Type B pancreatic cell (in vitro differentiated cells): ENCODE measurements at places on chromosomes 2 and 18. TPM values are rescaled to one million over a fixed set of nuclear protein-coding genes. Genes with fewer than 3 reads are reported as not detected.

TAF1B gene
- 26.3 and 34.1 TPM in 2 replicates for total RNA-seq

DNA sequence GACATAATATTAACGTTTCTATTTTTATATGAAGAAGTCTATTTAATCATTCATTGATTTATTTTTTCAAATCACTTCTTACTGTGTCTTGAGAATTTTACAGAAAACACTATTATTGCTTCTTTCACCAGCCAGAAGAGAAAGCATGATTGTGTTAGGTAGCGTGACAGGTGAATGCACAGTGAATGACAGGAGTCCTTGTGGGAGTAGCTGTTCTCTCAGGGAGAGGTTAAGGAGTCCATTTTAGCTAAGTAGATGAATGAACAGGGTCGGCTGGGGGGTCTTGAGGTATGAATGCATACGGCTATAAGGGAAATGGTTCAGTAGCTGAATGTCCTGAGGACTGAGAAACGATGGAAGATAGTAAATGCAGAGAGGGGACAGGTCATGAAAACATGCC is 56.2 kb downstream of the CTNNA2 start:
- DNase-seq, result no peak
- H3K27me3 ChIP-seq, result no peaks in the 10 kb centered on the region
- no peak overlapping the region for H3K4me3 ChIP-seq
- H3K36me3 ChIP-seq, result no peaks in the 10 kb centered on the region
- no peak overlapping the region for H3K27ac ChIP-seq

DNA sequence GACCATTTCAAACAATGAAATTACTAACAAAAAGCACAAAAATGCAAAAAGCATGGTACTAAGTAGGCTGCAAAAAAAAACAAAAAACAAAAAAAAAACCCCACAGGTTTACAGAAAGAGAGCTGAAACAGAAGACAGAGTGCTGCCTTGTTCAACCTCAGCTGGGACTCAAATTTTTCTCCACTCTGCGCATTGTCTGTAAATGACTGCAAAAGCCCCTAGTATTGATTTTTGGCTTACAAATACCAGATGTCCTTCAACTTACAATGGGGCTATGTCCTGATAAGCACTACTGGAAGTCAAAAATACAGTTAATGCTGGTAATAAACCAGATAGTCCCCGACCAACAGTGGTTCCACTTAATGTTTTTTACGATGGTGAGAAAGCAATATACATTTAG is 42.2 kb downstream of the UBE2E3 start:
- peaks cover 5% of the 10 kb centered on the region for H3K36me3 ChIP-seq
- H3K4me3 ChIP-seq, result no peak overlapping the region
- no peak for DNase-seq
- H3K27ac ChIP-seq, result no peak overlapping the region
- peaks cover 16% of the 10 kb centered on the region for H3K4me1 ChIP-seq
- no peaks in the 10 kb centered on the region for H3K27me3 ChIP-seq

DNA sequence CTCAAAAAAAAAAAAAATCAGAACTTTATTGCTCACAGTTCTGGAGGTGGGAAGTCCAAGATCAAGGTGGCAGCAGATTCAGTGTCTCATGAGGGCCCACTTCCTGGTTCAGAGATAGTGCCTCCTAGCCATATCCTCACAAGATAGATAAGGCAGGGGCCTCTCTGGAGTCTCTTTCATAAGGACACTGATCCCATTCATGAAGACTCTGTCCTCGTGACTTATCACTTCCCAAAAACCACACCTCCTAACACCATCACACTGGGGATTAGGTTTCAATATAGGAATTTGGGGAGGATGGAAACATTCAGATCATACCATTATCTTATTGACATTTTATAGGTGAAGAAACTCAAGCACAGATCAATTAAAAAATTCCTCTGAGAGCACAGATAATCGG is 61.1 kb downstream of the PDCL3 start:
- H3K36me3 ChIP-seq, result no peaks in the 10 kb centered on the region
- no peak overlapping the region for H3K27ac ChIP-seq
- H3K4me1 ChIP-seq, result no peaks in the 10 kb centered on the region
- H3K27me3 ChIP-seq, result peaks cover 21% of the 10 kb centered on the region
- no peak overlapping the region for H3K4me3 ChIP-seq

UGT1A9 gene
- total RNA-seq, result not detected in 2 replicates

GRCh38 chr2:175002547-175003274 is 2.5 kb downstream of the CHN1 start:
- DNase-seq, result no peak
- peak overlapping the region; percentile 74 for H3K4me3 ChIP-seq
- H3K4me1 ChIP-seq, result peaks cover 24% of the 10 kb centered on the region
- H3K27me3 ChIP-seq, result peaks cover 3% of the 10 kb centered on the region

GRCh38 chr2:131023758-131024157 is 69.5 kb downstream of the FAM168B start:
- peaks cover 3% of the 10 kb centered on the region for H3K27me3 ChIP-seq
- H3K4me1 ChIP-seq, result no peaks in the 10 kb centered on the region
- H3K27ac ChIP-seq, result no peak overlapping the region
- DNase-seq, result no peak

- no peaks in the 10 kb centered on the region for H3K4me1 ChIP-seq
- H3K36me3 ChIP-seq, result no peaks in the 10 kb centered on the region
- H3K27me3 ChIP-seq, result no peaks in the 10 kb centered on the region
- H3K4me3 ChIP-seq, result no peak overlapping the region
- H3K27ac ChIP-seq, result no peak overlapping the region
- no peak for DNase-seq
These were observed 60.5 kb downstream of the INSIG2 start for GRCh38 chr2:118148809-118149208.

- H3K27ac ChIP-seq, result peak overlapping the region; percentile 51
- H3K4me3 ChIP-seq, result peak overlapping the region; percentile 28
- no peaks in the 10 kb centered on the region for H3K36me3 ChIP-seq
- DNase-seq, result no peak
- no peaks in the 10 kb centered on the region for H3K27me3 ChIP-seq
- H3K4me1 ChIP-seq, result peaks cover 38% of the 10 kb centered on the region
These were observed 147.0 kb upstream of the ID2 start for GRCh38 chr2:8534729-8535468.

- H3K4me3 ChIP-seq, result no peak overlapping the region
- no peak overlapping the region for H3K27ac ChIP-seq
- no peak for DNase-seq
- no peaks in the 10 kb centered on the region for H3K36me3 ChIP-seq
- H3K27me3 ChIP-seq, result no peaks in the 10 kb centered on the region
These were observed 155.7 kb downstream of the CELF4 start for GRCh38 chr18:37409878-37410277.

GRCh38 chr2:48747319-48747718 is 8.2 kb downstream of the LHCGR start:
- DNase-seq, result no peak
- H3K36me3 ChIP-seq, result no peaks in the 10 kb centered on the region
- no peak overlapping the region for H3K27ac ChIP-seq
- H3K4me1 ChIP-seq, result peaks cover 5% of the 10 kb centered on the region
- no peak overlapping the region for H3K4me3 ChIP-seq

DNA sequence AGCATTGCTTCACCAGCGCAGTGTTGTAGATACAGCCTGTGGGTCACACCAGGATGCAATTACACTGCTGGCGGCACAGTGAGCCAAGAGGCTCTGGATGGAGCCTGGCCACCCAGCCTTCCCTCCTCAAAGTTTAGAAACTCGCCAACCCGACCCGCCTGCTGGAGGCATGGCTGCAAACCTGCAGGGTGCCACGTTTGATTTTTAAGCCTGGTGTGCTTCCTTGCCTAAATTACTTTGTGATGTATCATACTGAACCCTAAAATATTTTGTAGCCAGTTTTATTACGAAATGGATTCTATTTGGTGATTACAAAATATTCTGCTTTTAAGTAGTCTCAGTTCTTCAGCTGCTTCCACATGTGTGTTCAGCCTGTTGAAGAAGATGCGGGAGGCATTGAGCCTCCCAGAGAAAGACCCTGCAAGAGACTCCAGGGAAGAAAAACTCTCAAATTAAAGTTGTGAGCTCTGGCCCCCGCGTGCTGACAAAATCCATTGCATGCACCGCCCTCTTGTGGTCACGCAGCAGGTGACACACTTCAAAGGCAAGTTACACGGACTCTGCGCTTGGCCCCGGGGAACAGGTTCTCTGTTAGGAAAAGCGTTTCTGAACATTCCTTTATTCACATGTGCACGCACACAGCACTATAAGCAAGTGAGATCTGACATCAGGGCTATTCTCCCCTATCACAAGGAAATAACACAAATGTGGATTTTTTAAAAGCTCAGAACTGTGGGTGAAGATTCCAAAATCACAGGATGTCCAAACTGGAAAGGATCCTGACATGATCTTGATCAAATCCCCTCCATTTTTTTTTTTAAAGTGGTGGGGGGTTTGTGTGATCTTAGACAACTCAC is 63.0 kb upstream of the TWIST2 start:
- no peak overlapping the region for H3K4me3 ChIP-seq
- peaks cover 14% of the 10 kb centered on the region for H3K4me1 ChIP-seq
- peaks cover 15% of the 10 kb centered on the region for H3K27me3 ChIP-seq
- no peak for DNase-seq
- no peak overlapping the region for H3K27ac ChIP-seq

EDAR gene
- total RNA-seq, result 4.8 and 5.1 TPM in 2 replicates

DNA sequence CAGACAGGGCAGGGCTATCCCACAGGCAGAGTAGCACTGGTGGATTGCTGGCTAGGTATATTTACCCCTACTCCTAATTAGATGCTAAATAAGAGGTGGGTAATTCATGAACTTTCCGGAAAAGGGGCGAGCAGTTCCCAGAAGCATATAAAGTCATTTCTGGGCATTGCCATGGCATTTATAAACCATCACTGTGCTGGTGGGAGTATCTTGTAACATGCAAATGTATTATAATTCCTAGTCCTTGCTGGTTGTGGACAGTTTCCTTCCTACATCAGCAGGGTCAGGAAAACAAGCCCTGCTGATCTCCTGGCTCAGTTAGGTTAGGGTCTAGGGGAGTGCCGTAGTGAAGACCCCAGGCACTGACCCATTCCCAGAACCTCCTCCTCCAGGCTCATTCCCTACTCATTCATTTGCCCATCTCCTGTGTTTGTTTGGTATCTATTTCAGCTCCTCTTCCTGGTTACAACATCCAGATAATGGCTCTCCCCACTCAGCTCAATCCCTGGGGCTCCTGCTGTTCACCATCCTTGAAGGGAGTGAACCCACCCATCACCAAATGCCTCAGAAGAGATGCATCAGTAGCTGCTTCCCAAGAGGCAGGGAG is 282.7 kb downstream of the SRBD1 start:
- H3K36me3 ChIP-seq, result no peaks in the 10 kb centered on the region
- H3K4me3 ChIP-seq, result no peak overlapping the region
- H3K27me3 ChIP-seq, result peaks cover 20% of the 10 kb centered on the region

DNA sequence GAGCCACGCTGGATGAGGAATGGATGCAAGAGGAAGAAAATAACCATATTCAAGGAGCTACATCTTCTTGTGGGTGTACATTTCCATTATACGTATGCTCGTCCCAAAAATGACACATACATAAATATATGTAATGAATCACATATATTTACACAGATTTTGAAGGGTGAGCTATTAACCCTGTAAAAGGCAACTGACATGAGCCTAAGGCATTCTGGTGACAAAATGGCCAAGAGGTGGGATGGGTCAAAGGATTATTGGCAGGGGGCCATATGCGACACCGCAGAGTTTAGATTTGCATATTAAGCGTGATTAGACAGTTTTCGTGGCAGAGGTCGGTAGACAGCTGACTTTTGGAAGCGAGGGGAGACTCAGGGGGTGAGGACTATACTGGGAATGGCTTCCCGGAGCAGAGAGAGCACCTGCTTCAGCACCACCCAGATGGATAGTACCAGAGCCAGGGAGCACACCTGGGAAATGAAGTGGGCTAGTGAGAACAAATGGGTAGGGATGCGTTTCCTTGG is 431 bp upstream of the CNRIP1 start:
- H3K4me1 ChIP-seq, result peaks cover 12% of the 10 kb centered on the region
- peak overlapping the region; percentile 86 for H3K4me3 ChIP-seq
- peaks cover 6% of the 10 kb centered on the region for H3K36me3 ChIP-seq
- no peak for DNase-seq

DNA sequence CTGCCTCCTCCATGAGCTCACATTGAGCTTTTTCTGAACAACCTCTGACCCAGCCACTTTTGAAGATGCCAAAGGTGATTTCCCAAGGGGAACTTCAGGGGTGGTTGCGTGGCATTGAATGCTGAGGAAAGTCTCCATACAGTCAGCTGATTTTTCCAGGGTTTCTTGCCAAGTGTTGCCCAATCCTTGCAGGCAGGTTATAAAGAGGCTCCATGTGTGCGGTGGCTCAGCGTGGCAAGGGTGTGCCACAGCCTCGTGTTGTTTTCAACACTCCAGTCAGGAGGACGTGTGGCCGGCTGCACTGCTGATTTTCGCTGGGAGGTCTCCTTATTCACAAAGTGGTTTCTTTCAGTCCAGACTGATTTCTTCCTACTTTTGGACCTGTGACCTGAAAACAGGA is 81.4 kb upstream of the GATA6 start:
- H3K27me3 ChIP-seq, result peaks cover 13% of the 10 kb centered on the region
- no peak overlapping the region for H3K4me3 ChIP-seq
- peak overlapping the region; percentile 55 for H3K27ac ChIP-seq
- H3K36me3 ChIP-seq, result no peaks in the 10 kb centered on the region

DNA sequence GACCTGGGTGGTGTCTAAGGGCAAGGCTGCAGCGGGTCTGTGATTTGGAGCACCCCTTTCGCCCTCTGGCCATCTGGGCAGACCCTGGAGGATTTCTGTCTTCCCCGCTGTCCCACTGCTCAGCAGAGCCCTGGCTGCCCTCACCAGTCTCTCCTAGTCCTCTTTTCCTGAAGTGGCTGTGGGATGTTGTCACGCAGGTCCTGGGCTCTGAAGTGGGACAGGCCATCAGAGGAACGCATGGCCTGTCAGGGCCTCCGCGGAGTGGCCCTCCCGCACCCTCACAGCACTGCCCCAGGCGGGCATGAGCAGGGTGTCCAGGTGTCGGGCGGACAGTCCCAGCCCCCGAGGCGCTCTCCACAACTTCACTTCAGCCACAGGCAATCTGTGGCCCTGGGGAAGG is 1.1 kb upstream of the TMEM185B start:
- peaks cover 19% of the 10 kb centered on the region for H3K27me3 ChIP-seq
- H3K27ac ChIP-seq, result peak overlapping the region; percentile 72
- H3K4me3 ChIP-seq, result peak overlapping the region; percentile 88

TUBA3D gene
- not detected in 2 replicates for total RNA-seq

CFAP65 gene
- 0.29 and 2.1 TPM in 2 replicates for total RNA-seq

GRCh38 chr18:40878371-40878770 is 1076.7 kb upstream of the PIK3C3 start:
- H3K27me3 ChIP-seq, result no peaks in the 10 kb centered on the region
- no peak for DNase-seq

DNA sequence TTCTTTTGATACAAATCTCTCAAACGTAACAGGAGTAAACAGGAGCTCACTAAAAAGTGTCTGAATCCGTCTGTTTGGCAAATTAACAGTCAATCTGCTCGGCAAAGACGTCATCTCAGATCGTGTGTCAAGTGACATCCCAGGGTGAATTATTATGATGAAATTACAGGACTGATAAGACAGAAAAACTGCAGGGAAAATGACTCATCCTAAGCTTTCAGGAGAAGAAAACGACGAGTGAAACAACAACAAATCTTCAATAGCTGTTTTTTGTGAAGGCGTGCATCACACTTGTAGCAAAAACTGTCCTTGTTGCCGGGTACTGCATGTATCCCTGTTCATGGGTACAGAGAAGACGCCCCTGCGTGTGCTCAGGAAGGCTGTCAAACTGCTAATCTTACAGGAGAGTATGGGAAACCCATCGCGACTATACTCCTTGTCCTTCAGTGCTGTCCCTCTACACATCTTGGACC is 24.9 kb downstream of the EPB41L3 start:
- H3K27ac ChIP-seq, result peak overlapping the region; percentile 37
- H3K27me3 ChIP-seq, result no peaks in the 10 kb centered on the region
- H3K4me1 ChIP-seq, result peaks cover 33% of the 10 kb centered on the region
